Activated naive CD8-positive, alpha-beta T cell treated with anti-CD3 and anti-CD28 coated beads, Interleukin-2, amount 50 U/mL, for 24 hours (primary cell): ENCODE measurements at places on chromosomes 11 and 22.

GRCh38 chr22:47393191-47393590, 630.7 kb downstream of the TBC1D22A start:
- H3K27me3 ChIP-seq: no peaks in the 10 kb centered on the region
- H3K36me3 ChIP-seq: no peaks in the 10 kb centered on the region
- H3K27ac ChIP-seq: no peak overlapping the region
- H3K4me3 ChIP-seq: no peak overlapping the region
- DNase-seq: no peak

GRCh38 chr11:95767498-95767897, 22.1 kb downstream of the FAM76B start:
- no peak for DNase-seq
- H3K36me3 ChIP-seq: peaks cover 8% of the 10 kb centered on the region
- no peak overlapping the region for H3K4me3 ChIP-seq
- H3K4me1 ChIP-seq: peaks cover under 1% of the 10 kb centered on the region
- no peaks in the 10 kb centered on the region for H3K27me3 ChIP-seq

- DNase-seq: peak; percentile 26
- peak overlapping the region; percentile 89 for H3K4me3 ChIP-seq
- peaks cover 14% of the 10 kb centered on the region for H3K27me3 ChIP-seq
- peaks cover 39% of the 10 kb centered on the region for H3K4me1 ChIP-seq
- peaks cover 7% of the 10 kb centered on the region for H3K36me3 ChIP-seq
Measured at GRCh38 chr11:33773404-33773986, 825 bp downstream of the FBXO3 start.

- H3K4me1 ChIP-seq: no peaks in the 10 kb centered on the region
- H3K27me3 ChIP-seq: peaks cover 3% of the 10 kb centered on the region
- DNase-seq: no peak
Measured at GRCh38 chr11:11577251-11577855, 44.5 kb downstream of the GALNT18 start.

DNA sequence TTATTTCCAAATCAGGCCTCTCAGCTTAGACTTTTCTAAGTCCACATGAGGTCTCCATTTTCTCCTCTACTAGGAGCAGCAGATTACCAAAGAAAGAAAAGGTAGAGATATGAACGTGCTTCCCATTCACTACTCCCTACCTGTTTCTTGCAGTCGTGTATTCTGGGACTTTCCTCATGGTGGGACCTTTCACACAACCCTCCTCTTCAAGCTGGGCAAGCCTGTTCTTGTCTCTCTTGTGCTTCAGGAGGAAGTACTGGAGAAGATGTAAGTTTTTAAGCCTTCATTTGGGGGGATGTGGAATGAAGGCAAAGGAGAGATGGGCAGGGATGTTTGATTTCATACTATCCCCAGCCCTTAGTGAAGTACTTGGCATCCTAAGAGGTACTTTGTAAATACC, 128.8 kb upstream of the SESN3 start:
- DNase-seq: no peak
- H3K36me3 ChIP-seq: no peaks in the 10 kb centered on the region
- no peak overlapping the region for H3K27ac ChIP-seq
- H3K4me1 ChIP-seq: no peaks in the 10 kb centered on the region
- no peak overlapping the region for H3K4me3 ChIP-seq

DNA sequence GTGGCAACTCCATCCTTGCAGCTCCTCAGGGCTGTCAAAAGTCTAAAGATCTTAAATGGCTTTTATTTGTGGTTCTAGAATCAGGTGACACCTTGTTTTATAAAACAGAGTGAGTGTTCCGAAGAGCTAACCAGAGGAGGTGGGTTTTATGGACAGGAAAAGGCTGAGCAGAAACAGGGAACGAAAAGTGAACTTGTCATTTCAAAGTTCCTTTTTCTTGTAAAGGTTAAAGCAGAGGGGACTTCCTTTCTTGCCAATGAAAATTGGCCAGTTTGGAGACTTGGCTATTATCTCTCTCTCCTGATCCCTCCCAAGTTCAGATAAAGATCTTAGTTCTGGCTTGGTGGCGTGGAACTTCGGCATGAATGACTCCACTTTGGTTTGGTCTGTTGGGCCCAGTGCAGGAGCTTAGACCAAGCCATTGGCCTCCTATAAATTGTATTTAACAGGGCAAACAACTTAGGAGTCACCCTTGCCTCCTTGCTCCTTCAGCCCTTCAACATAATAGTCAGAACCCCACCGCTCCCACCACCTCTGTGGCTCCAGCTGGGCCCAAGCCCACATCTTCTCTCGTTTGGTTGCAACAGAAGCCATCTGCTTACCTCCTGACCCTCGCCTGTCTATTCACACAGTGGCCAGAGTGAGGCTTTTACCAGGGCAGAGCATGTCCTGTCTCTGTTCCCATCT, 102.4 kb upstream of the THY1 start:
- H3K27ac ChIP-seq: no peak overlapping the region
- H3K36me3 ChIP-seq: no peaks in the 10 kb centered on the region
- no peak for DNase-seq
- no peak overlapping the region for H3K4me3 ChIP-seq
- H3K27me3 ChIP-seq: peaks cover 3% of the 10 kb centered on the region

DNA sequence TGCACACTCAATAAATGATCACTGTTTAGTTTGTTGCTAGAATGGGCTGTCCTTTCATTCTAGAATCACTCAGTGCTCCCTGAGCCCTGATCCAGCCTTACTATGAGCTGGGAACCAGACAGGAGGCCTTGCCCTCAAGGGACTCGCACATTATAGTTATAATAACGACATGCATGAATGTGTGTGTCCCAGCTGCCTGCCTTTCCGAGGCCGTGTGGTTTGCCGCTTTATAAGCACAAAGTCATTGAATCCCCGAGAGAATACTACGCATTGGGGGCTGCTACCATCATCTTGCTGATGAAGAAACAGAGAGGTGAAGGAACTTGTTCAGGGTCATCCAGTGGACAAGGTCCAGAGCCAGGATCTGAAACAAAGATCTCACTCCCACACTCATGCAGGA, 75.7 kb downstream of the NFAM1 start:
- H3K27me3 ChIP-seq: peaks cover 13% of the 10 kb centered on the region
- H3K4me3 ChIP-seq: no peak overlapping the region
- no peaks in the 10 kb centered on the region for H3K4me1 ChIP-seq
- DNase-seq: no peak
- H3K36me3 ChIP-seq: no peaks in the 10 kb centered on the region
- no peak overlapping the region for H3K27ac ChIP-seq
